ENCODE measurements at places on chromosomes 3 and 15.

GRCh38 chr3:4029135-4029534 lies 229.9 kb downstream of the LRRN1 start:
- DNase-seq: no peak

DNA sequence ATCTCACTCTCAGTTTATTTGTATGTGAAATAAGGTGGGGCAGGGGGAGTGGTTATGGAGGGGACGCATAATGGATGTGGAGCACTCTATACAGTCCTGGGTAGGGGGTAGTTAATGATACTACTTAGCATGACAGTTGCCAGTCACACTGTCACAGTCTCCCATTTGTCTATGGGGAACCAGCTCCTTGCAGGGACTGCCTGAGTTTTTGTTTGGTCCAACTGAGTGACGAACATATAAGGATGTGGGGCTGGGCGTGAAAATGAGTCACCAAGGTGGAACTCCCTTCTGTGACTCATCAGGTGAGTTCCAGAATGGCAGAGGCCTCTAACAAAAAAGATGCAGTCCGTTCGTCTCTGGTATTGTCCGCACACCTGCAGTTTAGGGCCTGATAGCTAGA lies 235.3 kb upstream of the ST8SIA2 start:
- DNase-seq: no peak

DNA sequence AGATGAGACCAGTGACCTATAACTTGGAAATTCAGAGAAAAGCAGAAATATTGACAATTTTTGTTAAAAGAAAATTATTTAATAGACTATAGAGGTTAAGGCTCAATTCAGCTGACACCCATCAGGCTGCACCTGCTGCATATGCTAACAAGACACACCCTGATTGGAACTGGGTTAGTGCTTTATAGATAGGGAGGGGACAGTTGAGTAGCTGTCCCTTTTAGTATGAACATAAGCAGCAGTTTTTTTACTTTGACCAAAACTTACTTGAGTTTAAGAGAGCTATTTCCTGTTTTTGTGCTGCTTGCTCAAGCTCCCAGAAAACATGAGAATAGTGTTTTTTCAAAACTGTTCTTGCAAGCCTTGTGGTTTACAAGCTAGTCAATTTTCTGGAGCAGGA lies 292.6 kb downstream of the LRRC3B start:
- DNase-seq: no peak

GRCh38 chr3:53803124-53803815 lies 42.9 kb downstream of the CHDH start:
- DNase-seq: peak; percentile 45

DNA sequence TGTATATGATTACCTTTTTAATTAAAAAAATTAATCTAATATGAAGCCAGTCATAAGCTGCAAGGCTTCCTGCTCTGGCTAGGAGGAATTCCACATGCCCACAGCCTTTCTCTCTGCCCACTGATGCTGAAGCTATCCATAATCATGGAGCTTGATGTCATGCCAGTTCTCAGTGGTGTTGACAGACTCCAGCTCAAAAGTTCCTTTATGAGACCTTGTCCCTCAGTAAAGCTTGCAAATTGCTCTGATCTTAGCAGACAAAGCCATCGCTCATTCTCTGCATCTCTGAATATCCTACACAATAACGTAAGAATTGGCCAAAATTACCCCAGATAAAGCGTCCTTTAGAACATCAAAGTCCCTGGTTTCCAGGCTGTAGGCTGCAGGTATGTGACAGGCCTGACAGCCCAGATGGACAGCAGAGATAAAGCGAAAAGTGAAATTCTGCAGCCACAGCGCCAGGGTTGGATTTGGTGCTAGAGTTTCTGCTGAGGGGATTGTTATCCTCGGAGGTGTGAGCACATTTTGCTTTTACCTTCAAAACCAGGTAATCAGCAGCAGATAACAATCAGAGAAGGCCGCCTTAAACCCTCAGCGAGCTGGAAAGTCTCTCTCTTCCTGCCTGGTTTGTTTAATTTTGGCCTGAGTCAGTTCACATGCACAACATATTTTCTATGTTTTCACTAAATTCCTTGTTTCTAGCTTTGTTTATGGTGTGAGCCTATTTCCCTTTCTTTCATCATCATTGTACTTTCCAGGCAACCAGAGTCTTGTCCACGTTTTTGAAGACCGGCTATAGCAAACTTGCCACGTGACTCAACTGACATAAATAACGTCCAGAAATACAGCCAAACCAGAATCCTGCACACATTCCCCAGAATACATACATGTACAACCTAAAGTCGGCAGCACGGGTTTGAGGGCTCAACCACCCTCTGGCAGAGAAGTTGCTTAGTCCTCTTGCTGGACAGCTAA lies 36.6 kb upstream of the ALDH1A3 start:
- DNase-seq: no peak

GRCh38 chr3:160099834-160100233 lies 111.2 kb downstream of the IL12A start:
- no peak for DNase-seq

- no peak for DNase-seq
Observed at GRCh38 chr3:10459954-10460754, 45.2 kb downstream of the ATP2B2 start.

DNA sequence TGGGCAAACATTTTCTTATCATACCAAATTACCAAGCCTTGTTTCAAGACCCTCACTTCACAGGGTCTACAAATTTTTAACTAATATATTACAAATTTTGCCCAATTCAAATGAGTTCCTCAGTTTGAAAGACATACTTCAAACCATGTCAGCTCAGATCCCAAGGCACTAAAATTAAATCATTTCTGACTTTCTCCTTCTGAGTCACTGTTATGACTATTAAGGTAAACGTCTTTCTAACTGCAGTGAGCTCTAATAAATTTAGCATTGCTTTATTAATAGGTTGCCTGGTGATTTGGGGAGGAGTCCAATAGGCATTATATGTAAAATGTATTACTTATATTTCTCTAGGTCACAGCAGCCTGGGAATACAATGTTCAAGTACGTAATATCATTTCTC lies 158.2 kb upstream of the ARHGEF26 start:
- no peak for DNase-seq

DNA sequence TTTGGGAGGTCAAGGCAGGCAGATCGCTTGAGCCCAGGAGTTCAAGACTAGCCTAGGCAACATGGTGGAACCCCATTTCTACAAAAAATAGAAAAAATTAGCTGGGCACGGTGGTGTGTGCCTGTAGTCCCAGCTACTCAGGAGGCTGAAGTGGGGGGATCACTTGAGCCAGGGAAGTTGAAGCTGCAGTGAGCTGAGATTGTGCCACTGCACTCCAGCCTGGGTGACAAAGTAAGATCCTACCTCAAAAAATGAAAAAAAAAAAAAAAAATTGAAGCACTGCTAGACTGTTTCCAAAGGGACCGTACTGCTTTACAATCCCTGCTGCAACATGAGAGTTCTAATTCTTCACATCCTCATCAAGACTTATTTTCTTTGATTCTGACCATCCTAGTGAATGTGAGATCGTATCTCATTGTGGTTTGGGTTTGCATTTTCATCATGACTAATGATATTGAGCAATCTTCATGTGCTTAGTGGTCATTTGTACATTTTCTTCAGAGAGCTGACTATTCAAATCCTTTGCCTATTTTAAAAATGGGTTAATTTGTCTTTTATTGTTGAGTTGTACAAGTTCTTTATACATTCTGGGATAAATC lies 10.8 kb downstream of the CMTM8 start:
- DNase-seq: no peak

- DNase-seq: no peak
Observed at GRCh38 chr3:45568848-45569762, 25.4 kb upstream of the LIMD1 start.

- DNase-seq: no peak
Observed at GRCh38 chr3:153658136-153658535, 463.1 kb upstream of the ARHGEF26 start.

DNA sequence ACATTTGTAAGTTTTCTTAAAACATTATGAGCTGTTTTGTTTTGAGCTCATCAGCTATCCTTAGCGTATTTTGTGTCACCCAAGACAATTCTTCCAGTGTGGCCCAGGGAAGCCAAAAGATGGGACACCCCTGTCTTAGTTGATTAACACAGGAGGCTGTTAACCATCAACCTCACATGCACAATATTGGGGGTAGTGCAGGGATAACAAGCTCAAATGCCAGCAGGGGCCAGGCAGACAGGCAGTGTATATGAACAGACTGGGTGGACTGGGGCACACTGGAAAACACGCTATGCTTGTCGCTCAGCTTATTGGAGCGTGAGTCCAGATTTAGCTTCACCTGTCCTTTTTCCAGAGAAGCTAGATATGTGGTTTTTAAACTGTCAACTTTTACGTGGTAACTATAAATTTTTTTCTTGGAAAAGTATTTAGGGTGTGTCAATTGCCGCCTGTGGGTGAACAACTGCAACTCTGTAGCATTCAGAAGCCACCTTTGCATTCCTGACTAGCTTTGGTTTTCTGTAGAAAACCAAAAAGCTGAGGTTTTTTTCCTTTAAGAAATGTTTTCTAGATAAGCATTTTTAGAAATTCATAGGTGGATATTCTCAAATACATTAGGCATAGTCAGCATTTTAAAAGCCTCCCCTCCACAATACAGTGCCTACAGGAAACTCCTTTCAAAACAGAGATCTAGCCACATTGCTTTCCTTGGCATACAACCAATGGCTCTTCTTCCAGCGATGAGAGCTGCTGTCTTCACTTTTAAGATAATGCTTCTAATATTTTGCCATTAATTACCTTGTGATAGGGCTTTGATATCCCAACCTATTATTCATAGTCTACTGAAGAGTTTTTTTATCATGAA lies 14.6 kb downstream of the PSMD6 start:
- DNase-seq: no peak

DNA sequence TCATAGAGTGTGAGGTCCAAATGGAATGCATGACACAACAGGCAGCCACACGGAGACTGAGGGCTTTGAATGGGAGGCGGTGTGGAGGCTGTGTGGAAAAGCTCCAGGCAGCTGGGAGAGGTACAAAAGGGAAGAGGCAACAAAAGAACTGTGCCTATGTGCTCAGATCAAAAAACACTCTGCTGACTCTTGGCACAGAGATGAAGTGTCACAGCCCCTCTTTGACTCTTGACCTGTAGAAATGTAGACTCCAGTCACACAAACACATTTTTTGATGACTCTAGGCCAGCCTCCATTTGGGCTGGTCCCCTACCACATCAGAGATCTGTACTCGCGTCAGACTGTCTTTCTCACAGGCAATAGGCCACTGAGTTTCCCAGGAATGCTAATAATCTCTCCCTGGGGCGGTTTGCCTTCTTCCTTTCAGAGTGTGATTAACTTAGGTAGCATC lies 456.0 kb downstream of the TUSC7 start:
- DNase-seq: no peak

- DNase-seq: no peak
Observed at GRCh38 chr3:166582236-166582635, 745.0 kb upstream of the BCHE start.

DNA sequence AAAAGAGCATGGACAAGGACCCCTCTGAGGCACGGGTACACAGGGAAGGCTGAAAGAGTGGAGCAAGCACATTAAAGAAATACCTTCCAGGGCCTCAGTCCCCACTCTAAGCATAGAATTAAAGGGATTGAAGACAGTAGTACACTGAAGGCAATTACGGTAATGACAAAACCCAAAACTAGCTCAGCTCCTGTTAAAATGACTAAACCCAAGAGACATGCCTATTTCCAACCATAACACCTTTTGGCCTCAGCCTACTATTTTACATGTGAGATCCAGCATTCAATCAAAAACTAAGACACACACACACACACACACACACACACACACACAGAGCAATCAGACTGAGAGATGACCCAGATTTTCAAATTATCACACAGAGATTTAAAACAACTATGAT lies 19.8 kb downstream of the MAP4 start:
- DNase-seq: no peak

- no peak for DNase-seq
Observed at GRCh38 chr3:139281522-139282196, 62.2 kb upstream of the MRPS22 start.
